ENCODE measurements at places on chromosomes 2 and 18. TPM values are rescaled to one million over a fixed set of nuclear protein-coding genes. Genes with fewer than 3 reads are reported as not detected.

DNA sequence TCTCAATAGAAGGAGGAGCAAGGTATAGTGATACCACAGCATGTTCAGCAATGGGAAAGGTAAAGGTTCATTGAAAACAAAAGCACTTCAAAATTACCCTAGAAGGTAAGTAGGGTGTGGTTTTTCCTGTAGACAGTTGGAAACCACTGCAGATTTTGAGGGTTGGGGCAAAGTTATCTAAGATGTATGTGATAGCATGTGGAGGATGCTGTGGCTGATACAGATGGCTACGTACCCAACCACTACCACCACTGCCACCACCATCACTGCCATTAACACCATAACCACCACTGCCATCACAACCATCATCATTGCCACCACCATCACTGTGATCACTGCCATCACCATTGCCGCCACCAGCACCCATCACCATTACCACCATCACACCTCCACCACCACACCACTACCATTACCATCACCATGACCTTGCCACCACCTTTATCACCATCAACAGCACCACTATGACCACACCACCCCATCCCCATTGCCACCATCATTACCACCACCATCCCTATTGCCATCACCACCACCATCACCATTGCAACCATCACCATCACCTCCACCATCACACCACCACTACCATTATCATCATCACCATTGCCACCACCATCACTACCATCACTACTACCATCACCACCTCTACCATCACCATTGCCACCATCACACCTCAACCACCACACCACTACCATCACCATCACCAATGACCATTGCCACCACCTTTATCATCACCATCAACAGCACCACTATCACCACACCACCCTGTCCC lies 3.7 kb downstream of the TMSB10 start:
- no peak overlapping the region for H3K27ac ChIP-seq
- H3K27me3 ChIP-seq: no peaks in the 10 kb centered on the region
- no peak overlapping the region for H3K4me3 ChIP-seq
- DNase-seq: peak; percentile 48
- peaks cover 10% of the 10 kb centered on the region for H3K36me3 ChIP-seq

DNA sequence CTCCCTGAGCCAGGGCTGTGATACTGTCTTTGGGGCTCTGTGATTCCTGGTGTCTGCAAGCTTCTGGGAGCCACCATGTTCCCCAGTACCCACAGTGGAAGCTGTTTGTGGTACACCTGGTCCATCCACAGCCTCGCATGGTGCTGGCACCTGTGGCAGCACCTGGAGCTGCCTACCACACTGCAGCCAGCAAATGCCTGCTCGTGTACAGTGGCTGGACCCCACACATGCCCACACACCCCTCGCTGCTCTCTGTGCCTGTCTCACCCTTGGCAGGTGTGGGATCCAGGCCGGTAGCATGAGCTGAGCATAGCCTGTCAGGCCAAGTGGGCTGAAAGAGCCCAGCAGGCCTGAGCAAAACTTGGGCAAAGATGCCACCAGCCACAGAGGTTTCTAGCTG lies 41.8 kb upstream of the CSRNP3 start:
- H3K27me3 ChIP-seq: no peaks in the 10 kb centered on the region

- H3K27me3 ChIP-seq: no peaks in the 10 kb centered on the region
- no peak overlapping the region for H3K27ac ChIP-seq
- H3K36me3 ChIP-seq: no peaks in the 10 kb centered on the region
- DNase-seq: no peak
- H3K4me1 ChIP-seq: no peaks in the 10 kb centered on the region
These were observed 20.6 kb upstream of the TMEFF2 start for GRCh38 chr2:192215096-192215877.

GRCh38 chr18:63843008-63843407 lies 44.5 kb upstream of the SERPINB2 start:
- no peak for DNase-seq
- H3K4me1 ChIP-seq: no peaks in the 10 kb centered on the region
- H3K36me3 ChIP-seq: no peaks in the 10 kb centered on the region
- H3K27me3 ChIP-seq: no peaks in the 10 kb centered on the region
- H3K4me3 ChIP-seq: no peak overlapping the region

GRCh38 chr2:8983571-8983970 lies 19.9 kb downstream of the MBOAT2 start:
- H3K27ac ChIP-seq: no peak overlapping the region
- no peaks in the 10 kb centered on the region for H3K4me1 ChIP-seq
- no peak for DNase-seq

DNA sequence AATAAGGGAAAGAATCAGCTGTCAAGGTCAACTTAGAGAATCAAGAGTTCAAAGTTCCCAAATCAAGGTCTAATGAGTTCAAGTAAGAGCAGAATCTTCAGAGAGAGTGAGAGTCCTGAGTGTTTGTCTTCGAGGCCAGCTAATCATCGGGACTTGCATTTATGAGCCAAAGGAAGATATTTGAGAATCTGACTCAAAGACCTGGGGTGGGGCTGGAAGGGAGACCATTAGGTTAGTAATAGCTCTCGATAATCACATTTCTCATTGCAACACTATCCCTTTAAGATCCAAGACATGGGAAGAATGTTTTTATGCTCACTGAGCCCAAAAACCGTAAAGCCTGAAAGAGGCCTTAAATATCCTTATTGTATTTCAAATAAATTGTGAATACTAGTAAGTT lies 72.0 kb upstream of the FSHR start:
- no peak for DNase-seq
- H3K27ac ChIP-seq: no peak overlapping the region
- no peaks in the 10 kb centered on the region for H3K27me3 ChIP-seq
- H3K4me3 ChIP-seq: no peak overlapping the region
- H3K4me1 ChIP-seq: peaks cover 14% of the 10 kb centered on the region
- H3K36me3 ChIP-seq: no peaks in the 10 kb centered on the region

Gene CUL3
- 51.4 TPM for total RNA-seq

Gene ABCB11
- 0.12 TPM for total RNA-seq

Gene WNT10A
- 1.2 TPM for total RNA-seq

Gene DNAH6
- 0.30 TPM for total RNA-seq

Gene TBR1
- not detected for total RNA-seq

Measured in right atrium auricular region (tissue), 2 donors.